Stimulated activated CD4-positive, alpha-beta T cell treated with anti-CD3 and anti-CD28 coated beads, Interleukin-1b, Interleukin-23, amount 100 ng/mL, for 1 hour (primary cell): ENCODE measurements at places on chromosomes 11 and 22.

DNA sequence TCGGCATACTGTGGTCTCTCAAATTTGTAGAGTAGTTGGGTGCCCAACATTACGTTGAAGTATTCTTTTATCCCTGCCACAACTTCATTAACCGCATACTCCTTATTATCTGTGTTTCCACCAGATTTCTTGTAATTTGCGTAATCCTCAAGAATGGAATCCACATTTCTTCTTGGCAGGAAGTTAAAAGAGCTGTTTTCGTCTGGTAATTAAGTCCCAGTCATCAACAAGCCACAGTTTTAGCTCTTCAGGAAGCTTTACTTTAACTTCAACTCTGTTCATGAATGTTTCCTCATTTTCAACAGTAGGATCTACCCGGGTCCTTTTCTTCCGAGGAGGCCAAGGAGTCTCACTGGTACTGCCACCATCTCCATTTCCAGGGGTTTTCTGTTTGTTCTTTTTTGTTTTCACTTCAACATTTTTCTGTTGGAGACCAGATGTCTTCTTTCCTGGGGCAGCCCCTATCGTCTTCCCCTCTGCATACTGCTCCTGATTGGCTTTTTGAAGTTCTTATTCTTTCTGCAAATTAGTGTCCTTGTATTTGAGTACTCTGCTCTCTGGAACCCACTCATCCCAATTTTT, 30.3 kb downstream of the PDE3B start:
- DNase-seq: no peak

DNA sequence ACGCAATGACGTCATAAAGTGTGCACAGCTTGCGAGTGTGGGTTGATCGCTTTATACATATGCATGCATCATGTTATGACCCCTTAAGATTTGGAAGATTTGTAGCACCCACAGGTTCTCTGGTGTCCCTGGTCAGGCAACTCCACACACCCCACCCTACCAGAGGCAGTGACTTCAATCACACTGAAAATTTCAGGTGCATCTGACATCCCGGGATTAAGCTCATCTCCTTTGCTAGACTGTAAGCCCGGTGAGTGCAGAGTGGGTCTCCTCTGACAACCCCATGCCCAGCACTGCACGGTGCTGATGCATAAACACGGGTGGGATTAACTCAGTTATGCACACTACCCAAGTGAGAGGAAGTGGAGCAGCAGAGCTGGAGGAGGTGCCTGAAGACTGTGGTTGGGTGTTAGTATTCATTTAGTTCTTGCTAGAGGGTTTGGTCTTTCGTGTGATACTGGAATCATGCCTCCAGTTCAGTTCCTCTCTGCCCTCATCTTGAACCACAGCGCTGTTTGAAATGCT, 6.5 kb downstream of the ARSA start:
- no peak for DNase-seq

GRCh38 chr11:9251311-9251710, 13.8 kb downstream of the DENND5A start:
- DNase-seq: no peak

- no peak for DNase-seq
These were observed 711 bp upstream of the PHF21B start for GRCh38 chr22:45010532-45010900.
